ENCODE measurements at places on chromosomes 13 and 19.

DNA sequence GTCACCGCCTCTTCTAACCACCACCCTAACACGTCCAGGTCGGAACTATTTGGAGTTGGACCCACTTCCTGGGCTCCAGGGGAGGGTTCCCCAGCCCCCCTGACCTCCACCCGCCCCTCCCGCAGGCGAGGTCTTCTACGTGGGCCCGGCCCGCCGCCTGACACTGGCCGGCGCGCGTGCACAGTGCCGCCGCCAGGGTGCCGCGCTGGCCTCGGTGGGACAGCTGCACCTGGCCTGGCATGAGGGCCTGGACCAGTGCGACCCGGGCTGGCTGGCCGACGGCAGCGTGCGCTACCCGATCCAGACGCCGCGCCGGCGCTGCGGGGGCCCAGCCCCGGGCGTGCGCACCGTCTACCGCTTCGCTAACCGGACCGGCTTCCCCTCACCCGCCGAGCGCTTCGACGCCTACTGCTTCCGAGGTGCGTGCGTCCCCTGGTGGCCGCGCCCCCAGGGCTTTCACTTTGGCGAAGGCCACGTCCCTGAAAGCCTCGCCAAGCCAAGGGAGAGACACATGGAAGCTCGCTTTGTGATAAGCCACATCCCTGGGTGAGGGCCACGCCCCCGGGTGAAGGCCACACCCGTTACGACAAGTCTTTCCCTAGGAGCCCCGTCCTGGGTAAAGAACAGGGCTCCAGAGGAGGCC lies 13.2 kb downstream of the NCAN start:
- peak; percentile 97 for DNase-seq

- peak; percentile 73 for DNase-seq
These were observed 203.5 kb upstream of the UBL3 start for GRCh38 chr13:30053939-30054338.

DNA sequence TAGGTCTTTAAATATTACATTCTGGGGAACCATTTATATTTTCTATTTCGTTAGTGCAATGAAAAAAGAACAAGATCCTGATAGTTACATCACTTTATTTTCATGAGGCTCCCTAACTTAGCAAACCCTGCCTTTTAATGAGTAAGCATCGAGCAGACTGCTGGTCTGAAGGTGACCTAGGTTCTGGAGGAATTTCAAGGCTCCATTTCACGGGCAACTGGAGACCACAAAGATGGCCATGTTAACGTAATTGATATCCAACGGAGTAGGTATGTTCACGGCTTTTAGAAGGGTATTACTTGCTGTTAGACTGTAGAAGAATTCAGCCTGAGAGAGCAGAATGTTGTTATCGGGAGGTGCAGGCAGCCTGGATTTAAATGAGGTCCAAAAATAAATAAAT lies 1597.6 kb downstream of the EFNB2 start:
- DNase-seq = no peak

DNA sequence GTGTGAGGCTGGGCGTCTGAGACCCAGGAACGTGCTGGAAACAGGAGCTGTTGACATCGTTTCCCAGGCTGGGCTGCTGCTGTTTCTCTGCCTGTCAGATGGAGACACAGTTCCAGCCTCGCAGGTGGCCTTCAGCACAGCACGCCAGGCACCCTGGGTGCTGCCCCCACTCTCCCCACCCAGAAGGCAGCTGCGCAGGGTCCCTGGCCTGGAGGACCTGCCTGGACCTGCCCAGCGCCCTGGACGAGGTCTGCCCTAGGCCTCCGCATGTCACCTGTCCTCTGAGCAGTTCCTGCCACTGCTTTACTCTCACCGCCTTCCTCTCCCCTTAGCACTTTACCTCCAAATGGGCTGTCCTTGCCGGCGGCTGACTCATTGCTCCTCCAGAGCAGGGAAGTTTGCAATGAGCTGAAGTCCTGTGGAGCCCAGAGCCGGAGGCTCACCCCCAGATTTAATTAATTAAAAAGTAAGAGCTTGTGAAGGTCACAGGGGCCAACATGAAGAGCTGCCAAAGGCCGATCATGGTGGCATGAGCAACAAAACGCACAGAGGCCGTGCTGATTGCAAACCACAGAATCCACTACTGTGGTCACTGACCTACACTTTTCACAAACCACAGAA lies 32.2 kb downstream of the C13orf46 start:
- DNase-seq = no peak

DNA sequence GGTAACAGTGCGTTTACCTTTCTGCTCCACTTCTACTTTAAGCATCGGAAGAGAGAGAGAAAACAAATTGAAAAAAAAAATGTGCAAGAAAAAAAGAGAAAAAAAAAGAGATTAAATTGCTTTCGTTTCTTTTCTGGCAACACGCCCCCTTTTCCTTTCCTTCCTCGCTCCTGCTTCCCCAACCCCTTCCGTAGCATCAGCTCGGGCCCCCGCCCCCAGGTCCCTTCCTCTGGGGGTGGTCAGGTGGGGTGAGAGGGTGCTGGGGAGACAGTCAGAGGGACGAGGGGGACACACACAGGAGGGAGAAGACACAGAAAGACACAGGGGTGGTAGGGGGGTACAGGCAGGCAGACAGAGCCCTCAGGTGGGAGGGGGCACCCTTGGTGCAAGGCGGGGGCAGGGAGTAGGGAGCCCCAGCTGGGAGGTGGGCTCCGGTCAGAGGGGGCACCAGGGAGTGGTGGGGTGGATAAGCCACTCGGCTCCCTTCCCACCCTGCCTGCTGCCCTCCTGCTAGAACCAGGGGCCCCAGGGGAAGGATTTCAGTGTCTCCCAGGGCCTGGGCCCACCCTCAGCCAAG lies 30.7 kb upstream of the ASF1B start:
- DNase-seq = no peak

GRCh38 chr13:31775686-31776085 lies 36.4 kb downstream of the RXFP2 start:
- DNase-seq = no peak

GRCh38 chr13:27276188-27276587 lies 5.6 kb downstream of the RASL11A start:
- DNase-seq = no peak

DNA sequence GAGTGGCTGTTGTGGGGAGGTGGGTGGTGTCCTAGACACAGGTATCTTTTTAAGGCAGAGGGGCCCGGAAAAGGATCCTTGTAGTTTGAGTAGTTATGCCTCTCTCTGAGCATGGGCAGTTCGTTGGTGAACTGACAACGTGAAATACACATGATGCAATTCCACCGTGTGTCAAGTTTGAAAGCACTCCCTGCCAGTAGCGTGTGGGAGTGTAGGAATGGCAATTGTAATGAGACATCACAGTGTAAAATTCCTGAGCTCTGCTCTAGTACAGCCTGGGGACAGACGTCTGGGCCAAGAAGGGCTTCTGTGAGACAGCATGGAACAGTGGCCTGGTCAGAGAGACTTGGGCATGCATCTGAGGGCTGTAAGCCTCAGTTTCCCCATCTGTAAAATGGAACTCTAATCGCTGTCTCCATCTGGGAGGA lies 10.4 kb upstream of the ASF1B start:
- DNase-seq = no peak

GRCh38 chr19:53864308-53864836 lies 3.3 kb upstream of the MYADM start:
- no peak for DNase-seq

DNA sequence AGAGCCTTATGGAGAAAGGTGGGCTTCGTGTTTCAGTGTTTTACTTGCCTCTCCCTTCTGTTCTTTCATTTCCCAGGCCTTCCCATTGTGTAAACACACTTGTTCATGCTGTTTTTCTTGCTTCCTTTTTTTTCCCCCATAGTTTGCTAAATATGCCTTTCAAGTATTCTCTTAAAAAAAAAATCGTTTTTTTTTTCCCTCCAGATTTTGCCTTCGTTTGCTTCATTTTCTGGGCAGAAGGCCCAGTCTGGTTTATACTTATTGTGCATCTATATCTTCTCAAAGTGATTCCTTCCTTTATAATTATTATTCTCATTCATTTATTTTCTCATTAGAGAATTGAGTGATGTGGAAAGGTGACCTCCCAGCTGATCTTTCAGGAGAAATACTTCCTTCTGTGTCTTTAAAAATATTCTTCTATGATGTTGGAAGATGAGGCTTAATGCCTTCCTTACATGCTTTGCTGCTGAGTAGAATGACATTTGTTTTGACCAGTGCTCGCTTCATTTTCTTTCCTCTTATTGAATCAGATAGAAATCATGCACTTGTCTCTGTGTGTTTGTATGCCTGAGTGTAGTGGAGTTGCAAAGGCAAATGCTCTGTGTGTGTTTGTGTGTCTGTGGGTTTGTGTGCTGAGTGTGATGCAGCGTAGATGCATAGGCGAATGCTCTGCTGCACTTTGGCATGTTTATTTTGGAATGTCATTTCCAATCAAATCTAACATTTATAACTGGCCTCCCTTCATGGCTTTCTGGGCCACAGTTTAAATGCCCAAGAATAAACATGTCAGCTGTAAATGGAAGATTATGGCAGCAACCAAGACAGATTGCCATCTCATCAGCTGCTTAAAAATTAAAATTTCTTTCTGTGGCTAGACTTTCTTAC lies 591.4 kb downstream of the FGF9 start:
- DNase-seq = no peak

Data from endodermal cell (in vitro differentiated cells).